ENCODE measurements at places on chromosomes 3 and 15.

DNA sequence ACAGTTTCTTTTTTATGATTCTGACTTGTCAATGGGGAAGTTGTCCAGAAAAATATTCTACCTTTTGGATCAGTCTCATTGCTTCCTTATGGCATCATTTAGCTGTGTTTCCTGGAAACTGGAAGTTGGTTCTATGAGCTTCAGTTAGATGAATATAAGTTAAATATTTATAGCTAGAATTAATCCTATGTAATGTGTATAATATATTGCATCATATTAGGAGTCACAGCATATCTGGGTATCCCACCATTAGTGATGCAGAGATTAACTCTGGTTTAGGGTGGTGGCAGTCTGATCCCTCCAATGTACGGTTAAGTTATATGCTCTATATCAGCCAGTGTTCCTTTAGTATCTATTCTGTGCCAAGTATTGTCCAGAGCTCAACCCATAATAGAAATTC is 19.3 kb downstream of the KLHL24 start:
- DNase-seq: no peak

DNA sequence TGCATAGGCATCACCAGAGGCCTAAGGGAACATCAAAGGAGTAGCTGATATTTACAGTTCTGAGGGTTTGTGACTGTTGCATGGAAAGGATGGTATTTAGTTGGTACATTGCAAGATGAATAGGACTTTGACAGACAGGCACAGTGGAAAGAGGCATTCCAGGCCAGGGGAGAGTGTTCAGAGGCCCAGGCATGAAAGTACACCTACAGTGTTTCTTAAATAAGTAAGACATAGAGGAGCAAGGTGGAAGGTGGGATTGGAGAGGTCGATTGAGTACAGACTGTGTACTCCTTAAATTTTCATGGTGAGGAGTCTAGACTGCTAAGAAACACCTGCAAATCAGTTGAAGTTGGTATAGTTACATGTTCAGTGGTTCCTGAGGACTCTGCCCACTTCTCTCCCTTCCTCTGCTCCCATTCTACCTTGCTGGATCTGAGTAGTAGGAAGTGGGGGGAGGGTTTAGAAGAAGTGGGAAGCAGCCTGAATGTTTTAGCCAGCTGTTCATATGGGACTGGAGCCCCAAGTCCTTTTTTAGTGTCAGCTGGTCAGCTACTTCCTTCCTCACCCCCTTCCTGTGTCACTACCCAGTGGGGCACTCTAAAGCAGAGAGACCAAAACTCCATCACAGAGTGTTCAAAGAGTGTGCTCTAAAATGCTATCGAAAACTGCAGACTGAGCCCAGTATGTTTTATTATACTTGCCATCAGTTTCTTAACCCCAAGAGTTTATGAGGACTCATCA is 14.0 kb downstream of the KLHL18 start:
- DNase-seq: no peak

GRCh38 chr3:179744667-179745066 is 91.8 kb downstream of the USP13 start:
- DNase-seq: no peak

DNA sequence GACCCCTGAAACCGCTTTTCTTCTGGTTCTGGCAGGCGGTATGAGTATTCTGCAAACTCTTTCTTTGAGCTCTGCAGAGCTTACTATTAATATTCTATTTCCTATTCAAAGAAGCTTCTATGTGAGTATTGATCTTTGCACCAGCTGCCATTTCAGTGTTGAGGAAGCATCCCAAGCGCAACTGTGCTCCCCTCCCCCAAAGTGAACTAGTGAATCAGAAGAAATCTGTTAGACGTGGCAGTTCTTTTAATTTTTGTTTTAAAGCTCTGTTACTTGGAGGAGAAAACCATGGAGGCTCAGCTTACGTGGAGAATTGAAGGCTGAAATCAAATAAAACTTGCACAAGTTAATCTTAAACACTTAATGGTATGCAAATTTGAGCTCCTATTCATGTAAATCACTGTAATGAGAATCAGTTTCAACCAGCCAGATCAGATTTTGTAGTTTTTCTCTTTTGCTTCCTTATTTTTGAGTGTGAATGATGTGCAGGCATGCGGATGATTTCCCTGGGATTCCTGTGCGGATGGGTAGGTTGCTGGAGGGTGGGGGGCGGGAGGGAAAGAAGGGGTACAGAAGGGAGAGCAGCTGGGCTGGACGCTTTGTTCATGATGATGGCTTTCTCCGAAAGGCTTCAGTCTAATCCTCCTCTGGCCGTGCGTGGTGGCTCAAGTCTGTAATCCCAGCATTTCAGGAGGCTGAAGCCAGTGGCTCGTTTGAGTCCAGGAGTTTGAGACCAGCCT is 16.1 kb upstream of the AGBL1 start:
- no peak for DNase-seq

DNA sequence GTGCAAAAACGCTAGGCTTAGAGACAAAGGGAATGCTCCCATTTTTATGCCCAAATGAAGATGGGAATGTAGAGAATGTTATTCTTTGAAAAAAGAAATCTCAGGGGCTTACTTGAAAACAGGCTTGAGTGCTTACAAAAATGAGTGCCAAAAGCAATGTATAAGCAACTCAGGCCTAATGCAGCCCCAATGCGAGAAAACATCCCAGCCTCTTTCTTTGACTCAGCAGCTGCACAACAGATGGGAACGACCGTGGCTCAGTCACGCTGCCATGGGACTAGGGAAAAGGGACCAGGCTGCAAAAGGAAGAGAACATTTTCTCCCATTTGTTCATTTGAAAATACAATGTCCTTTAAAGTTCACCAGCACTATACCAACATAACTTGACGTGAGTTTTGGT is 246.4 kb upstream of the LRIG1 start:
- no peak for DNase-seq

Measured in activated T-helper 1 cell treated with Interleukin-2 at 50 U/mL for 16 hours (primary cell).